HuH-7 (cell line): ENCODE measurements at places on chromosomes 6 and 20.

- no peak for DNase-seq
These were observed 51.6 kb upstream of the IMPG1 start for GRCh38 chr6:76124018-76124417.

- no peak for DNase-seq
These were observed 136.9 kb downstream of the SASH1 start for GRCh38 chr6:148479497-148479896.

DNA sequence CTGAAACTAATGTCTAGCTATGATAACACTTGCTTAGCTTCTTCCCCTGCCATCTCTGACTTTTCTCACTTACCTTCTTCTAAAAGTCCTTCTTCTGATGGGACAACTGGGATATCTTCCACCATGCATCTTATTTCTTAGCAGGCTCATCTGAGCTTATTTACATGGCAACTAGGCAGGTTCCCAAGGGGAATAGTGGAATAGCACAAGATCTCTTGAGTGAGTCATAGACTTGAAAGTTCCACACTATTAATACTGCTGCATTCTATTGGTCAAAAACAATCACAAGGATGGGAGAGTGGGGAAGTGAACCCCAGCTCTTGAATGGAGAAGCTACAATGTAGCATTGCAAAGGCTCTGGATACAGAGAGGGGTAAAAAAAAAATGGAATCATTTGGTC lies 142.1 kb downstream of the HAO1 start:
- DNase-seq = no peak

- no peak for DNase-seq
These were observed 1.7 kb downstream of the SAPCD1 start for GRCh38 chr6:31764198-31764597.

- DNase-seq = no peak
These were observed 63.4 kb upstream of the NHSL1 start for GRCh38 chr6:138562691-138563090.

GRCh38 chr6:145080651-145081050 lies 654.7 kb downstream of the EPM2A start:
- DNase-seq = no peak

GRCh38 chr6:2773449-2773848 lies 8.3 kb downstream of the WRNIP1 start:
- DNase-seq = no peak

DNA sequence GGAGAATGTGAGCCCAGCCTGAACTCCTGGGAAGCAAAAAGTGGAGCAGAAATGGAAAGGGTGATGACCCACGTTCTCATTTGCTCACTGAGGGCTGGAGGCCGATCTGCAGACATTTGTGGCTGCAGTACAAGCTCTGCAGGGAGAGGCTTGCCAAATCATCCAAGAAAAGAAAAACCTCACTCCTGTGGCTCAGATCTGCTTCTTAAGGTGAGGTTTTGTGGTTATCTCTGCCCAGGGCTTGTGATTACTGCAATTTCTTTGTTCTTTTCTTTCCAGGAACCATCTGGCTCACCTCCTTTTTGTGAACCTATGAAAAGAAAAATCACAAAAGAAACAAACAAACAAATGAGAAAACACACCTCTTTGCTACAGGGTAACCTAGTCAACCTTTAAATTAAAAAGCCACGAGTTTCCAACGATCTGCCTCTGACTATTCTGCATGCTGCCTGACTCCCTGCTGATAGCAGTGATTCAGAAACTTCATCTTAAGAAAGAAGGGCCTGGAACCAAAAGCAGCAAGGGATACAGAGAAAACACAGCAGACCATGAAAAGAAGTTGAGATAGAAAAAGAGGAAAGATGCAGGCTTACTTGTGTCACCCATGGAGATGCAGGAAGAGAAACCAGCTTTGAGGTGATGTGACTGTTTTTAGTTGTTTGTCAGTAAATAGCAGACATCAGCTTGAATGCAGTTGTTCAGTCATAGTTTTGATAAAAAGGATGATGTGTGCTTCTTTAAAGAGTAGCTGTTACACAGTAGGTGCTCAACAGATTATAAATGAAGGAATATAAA lies 165.1 kb downstream of the LMBRD1 start:
- no peak for DNase-seq

DNA sequence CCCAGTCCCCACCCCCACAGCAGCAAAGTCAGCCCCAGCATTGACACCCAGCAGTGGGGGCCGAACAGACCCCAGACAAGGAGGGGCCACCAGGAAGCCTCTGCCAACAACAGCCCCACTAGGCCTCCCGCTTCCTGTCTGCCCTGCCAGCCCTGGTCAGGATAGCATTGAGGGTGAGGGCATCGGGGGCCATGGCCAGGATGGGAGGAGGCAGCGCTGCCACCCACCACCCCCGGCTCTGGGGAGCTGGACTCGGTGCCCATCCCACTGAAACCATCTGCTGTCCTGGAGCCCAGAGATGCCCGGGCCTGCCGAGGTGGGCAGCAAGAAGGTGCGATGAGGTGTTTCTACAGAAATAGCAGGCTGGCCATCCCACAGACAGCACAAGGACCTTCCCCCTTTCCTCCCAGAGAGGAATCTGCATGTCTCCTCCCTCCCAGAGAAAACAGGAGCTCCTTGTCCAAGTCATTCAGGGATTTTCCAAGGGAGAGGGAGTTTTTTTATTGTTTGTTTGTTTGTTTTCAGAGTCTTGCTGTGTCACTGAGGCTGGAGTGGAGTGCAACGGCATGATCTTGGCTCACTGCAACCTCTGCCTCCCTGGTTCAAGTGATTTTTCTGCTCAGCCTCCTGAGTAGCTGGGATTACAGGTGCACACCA lies 62.1 kb upstream of the BHLHE23 start:
- no peak for DNase-seq

DNA sequence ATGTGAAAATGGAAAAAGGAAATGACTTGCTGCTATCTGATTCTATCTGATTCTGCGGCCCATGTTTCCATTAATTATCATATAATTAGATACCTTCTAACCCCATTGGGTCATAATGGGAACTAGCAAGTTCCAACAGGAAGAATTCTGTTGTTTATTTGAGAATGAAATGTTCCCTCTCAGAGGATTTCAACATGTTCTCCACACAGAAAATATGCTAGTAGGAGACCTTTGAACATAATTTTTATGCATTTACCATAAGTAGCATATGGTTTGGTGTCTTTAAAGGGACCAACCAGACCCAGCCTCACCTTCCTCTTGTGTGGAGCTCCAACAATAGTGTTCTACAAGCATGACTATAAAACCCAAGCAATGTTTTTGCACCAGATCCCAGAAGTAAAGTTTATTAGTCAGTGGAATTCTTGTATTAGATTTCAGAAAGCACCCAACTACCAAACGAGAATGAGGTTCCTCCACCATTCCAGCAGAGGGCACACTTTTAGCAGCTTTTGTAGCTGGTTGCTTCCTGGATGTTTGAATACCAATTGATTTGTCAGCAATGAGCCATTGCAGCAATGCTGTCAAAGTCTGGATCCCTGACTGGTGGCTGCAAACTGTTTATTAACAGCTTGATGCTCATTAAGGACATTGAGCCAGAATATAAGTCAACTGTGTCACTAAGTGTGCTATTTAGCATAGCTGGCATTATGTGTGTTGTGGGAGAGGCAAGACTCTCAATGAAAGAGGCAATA lies 143.6 kb upstream of the GJE1 start:
- peak; percentile 51 for DNase-seq

- DNase-seq = peak; percentile 20
These were observed 50.9 kb downstream of the MYH7B start for GRCh38 chr20:35006531-35006971.

DNA sequence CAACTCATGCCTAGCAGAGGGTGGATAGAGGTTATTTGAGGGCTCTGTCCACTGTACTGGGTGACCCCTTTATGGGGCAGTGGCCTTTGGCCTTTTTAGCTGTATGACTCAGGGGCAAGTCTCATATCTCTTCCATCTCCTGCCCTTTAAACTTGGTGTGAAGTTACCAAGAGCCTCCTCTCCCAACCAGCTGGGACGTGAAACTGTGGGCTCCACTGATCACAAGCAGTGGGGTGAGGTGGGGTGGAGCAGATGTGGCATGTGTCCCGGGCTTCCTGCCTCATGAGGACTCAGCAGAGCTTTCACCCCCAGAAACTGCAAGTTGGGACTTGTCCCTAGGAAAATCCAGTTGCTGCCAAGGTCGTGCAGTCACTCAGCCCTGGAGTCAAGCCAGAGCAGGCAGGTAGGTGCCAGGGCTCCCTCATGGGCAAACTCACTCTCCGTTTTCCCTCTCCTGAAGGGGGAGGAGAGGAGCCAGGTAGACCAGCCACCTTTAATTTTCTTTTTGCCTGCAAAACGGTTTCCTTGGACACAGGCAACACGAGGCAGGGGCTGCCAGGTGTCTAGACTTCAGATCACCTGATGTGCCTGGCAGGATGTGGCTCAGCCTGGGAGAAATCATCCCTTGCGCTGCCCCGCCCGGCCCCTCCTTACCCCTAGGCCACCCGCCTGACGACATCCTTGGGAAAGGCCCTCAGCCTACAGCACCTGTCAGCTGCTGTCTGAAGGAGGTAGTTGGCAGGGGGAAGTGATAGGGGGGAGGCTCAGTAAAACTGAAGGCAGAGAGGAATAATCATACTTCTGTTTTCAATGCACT lies 4.0 kb downstream of the CDKN1A start:
- DNase-seq = no peak

GRCh38 chr20:11080781-11081377 lies 407.1 kb upstream of the JAG1 start:
- no peak for DNase-seq

GRCh38 chr6:165468340-165469235 lies 159.2 kb upstream of the C6orf118 start:
- DNase-seq = no peak

DNA sequence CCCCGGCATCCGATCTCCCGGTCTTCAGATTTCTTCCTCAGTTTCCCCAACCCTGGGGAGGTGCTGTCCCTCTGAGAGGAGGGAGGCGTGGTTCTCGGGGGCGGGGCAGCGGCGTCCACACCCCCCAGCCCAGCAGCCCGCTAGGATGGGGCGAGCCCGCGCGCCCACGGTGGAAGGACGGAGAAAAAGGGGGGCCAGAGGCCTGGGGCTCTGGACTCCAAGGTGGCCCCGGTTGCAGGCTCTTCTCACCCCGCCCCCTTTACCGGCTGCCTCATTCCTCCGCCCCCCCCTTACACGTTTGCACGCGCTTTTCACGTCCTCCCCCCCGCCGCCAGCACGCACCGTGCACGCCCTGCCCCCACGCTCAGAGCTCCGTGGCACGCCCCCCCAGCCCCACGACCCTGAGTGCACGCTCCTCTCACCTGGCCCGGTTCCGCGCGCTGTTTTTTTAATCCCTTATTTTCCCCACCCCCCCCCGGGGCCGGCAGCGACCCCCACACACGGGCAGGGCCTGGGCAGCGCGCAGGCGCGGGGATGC lies 402 bp downstream of the ZBTB12 start:
- DNase-seq = no peak

DNA sequence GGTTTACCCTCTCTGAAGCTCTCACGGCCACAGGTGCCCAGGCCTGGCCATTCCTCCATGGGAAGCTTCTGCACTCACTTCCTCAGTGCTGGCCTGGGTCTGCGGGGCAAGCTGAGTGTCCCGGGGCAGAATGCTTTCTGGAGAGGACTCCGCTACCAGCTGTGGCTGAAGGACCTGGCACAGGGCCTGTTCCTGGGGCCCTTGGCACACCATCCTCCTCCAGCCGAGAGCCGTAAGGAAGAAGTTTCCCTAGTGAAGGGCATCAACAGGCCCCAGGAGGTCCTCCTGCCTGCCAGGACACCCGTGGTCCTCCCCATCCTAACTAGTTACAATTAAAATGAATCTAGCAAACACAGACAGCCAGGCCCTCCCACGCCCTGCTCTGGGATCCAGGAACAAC lies 14.0 kb upstream of the KCNK15 start:
- no peak for DNase-seq

DNA sequence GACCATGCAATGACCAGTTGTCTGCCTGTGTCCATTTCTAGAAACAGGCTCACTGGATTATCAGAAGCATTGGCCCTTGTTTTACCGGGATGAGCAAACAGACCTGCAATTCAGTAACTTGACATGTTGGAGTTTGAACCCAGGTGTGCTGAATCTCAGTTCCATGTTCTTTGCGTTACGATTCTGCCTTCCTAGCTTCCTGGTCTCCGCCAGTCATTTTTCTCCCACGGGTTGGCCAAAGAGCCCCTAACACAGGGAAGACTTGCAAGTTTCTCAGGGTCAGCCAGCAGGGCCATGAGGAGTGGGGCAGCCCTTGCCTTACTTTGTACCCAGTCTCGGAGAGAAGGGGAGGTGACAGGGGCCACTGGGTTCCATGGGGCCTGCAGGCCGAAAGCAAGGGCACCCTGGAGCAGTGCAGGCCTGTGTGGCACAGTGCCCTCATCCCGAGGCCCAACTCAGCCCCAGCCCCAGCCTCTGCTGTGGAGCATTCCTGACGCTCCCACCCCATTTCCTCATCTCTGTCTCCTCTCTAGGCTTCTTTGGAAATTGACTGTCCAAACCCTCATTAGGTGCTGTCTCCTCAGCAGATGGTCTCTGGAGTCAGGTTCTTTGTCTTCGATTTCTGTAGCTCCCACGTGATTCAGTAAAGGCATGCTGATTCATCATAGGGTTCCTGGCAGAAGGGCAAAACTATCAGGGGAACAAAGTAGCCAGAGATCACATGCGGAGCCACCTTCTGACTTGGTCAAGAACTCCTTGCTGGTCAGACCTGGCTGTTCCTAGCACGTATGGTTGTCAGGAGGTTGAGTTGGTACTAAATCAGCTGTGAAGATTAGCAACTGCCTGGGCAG lies 23.6 kb downstream of the CDS2 start:
- DNase-seq = no peak
